ENCODE measurements at places on chromosomes 5 and 9.
A peak's percentile ranks its signal among the peaks of the same experiment; 100 is the strongest.

DNA sequence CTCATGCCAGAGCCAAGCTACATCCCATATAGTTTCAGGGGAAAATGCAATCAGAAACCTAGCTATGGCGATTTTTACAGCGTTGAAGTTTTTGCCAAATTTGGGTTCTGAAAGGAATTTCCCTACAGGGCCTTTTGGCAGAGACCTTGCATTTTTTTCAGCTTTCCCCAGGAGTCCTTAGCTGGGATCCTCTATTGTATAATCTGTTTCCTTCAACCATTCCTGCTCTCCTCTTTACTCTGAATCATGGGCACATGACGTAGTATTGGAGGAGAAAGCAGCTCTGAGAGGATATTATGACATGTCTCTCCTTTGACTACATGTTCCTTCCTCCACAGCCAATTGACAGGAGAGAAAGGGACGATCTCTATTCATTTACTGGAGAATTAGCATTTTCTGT, 118.5 kb upstream of the ERCC6L2 start:
- DNase-seq, result no peak

GRCh38 chr5:110209401-110209800, 517.1 kb downstream of the TMEM232 start:
- no peak for DNase-seq

GRCh38 chr9:95001720-95002119, 275.2 kb downstream of the AOPEP start:
- no peak for DNase-seq

DNA sequence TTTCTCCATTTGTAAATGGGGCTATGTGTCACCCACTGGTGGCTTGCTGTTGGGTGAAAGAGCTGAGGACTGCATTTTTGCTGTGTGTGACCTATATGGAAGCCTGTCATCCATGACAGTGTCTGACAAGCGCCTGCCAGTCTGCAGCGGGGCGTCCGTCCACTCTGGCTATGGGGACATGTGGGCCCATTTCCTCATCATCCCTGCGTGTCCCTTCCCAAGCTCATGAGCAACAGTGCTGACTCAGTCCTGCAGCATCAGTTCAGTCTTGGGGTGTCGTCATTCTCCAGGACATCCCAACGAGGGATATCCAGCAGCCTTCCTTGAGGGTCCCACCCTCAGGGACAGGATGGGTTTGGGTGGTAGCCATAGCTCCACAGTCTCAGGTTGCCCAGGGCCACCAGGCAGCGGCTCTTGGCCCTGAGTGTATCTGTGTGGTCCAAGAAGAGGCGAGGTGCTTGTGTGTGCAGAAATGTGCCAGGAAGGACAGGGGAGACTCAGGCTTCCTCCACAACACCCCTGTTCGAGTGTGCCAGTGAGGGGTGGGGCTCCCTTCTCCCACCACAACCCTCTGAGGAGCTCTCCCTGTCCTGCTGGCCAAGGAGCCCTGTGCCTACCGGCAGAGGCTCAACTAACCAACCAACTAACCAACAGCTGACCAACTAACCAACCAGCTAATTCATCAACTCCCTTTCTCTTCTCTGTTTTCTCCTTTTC, 2.1 kb downstream of the FGD3 start:
- DNase-seq, result no peak

- DNase-seq, result no peak
Measured at GRCh38 chr5:73815631-73816030, 189.6 kb downstream of the ARHGEF28 start.

GRCh38 chr9:22643541-22643940, 196.9 kb downstream of the DMRTA1 start:
- DNase-seq, result no peak

GRCh38 chr9:136975644-136976043, 1.7 kb upstream of the PTGDS start:
- DNase-seq, result peak; percentile 66

DNA sequence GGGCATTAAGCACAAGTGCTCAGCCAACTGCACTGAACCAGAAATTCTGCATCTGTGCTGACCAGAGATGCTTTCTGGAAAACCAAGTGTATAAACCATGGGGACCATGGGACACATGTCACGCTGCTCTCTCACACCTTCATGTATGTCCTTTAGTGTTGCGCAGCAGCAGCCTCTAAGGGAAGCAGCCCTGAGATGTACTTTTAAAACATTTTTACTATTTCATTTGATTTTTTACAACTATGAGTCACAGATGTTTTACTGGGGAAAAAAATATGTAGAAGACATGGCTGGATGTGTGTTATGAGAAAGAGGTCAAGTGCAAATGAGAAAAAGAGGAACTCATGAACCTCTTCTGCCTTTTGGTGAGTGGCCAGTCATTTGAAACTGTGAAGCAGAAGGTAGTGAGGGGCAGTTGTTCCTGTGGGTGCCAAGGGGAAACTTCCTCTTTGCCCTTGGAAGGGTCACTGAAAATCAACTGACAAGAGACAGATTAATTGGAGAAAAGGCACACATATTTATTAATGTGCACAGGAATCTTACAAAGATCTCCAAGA, 31.4 kb upstream of the SYK start:
- no peak for DNase-seq

DNA sequence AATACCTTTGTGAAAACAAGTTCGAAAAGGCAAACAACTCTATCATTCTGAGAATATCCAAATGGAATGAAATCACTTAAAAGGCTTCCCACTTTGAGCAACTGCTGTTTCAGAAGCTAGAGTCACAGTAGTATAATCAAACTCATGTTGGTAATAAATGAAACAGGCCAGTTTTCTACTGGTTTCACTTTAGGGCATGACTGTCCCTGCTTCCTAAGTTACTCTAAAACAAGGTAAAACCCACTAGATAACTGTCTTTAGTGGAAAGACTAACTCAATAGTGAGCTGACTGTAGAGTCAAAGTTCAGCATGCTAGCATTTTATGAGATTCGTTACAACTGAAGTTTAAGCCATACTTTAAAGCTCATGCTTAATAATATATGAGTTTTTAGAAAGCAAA, 6.0 kb downstream of the CDC26 start:
- DNase-seq, result no peak

- DNase-seq, result peak; percentile 18
Measured at GRCh38 chr5:61866930-61867329, 439.1 kb upstream of the KIF2A start.

DNA sequence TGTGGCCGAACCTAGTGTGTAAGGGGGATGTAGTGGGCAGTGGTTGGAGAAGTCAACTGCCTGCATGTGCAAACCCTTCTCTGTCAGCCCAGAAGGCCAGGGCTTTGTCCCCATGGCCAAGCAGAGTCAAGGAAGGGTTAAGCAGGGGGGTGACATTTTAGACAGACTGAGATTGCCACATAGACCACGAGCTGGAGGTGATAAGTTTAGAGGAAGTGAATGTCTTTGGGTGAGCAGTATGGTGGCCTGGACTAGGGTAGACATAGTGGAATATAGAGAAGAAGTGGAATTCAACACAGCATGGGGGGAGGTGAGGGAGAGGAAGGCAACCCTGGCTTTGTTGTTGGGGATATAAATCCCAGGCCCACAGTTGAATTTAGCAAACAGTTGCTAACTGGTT, 38.7 kb upstream of the CDKN2AIPNL start:
- no peak for DNase-seq

- no peak for DNase-seq
Measured at GRCh38 chr5:146762830-146763229, 115.7 kb downstream of the PPP2R2B start.

DNA sequence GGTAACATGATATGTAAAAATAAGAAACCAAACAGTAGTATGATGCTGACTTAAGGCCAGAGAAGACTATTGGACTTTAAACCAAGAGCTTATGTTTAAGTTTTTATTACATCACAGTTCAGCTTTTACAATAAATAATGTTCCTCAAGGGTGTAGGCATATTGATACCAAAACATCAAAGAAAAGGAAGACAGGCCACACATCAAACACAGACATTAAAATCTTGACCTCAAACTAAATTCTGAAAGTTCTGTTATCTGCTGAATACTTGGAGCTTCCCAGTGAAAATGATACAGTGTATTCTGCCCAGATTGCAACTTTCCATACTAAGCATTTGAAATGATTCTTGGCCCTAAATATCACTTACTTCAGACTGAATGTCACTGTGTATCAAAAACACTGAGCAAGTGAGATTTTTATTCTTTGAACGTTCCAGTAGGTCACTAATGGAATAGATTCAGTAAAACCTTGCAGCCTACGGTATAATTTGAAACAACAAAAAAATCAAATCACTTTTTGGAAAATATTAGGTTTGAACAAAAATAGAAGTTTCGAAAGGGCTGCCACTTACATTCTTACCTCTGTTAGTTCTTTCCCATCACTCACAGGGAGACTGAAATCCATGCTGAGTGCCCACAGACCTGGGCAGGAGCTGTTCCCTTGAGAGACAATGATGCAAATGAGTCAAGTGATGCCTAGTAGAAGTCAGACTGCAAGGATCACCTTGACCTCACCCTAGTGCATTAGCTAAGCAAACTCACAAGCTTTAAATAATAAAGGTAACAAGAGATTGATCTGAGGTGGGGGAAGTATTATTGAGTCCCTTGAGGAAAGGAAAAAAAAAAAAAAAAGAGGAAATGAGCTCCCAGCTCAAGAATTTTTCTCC, 2.5 kb downstream of the LPAR1 start:
- DNase-seq, result no peak

DNA sequence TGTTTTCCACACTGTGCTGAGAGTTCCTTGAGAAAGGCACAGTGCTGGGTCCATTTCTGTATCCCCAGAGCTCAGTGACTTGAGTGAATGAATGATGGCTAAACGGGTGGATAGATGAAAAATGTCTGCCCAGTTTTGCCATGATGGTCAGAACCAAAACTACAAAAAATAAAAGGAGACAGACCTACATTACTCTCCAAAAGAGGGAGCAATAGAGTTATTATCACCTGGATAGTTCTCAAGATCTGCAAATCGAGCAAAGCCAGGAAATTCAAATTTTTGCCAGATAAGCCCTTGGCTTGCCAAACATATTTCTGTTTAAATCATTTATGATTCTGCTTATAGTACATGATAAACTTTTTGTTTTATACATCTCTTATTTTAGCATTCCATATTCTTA, 214.2 kb upstream of the ZNF462 start:
- DNase-seq, result no peak

- no peak for DNase-seq
Measured at GRCh38 chr5:96333391-96333790, 99.7 kb downstream of the PCSK1 start.

DNA sequence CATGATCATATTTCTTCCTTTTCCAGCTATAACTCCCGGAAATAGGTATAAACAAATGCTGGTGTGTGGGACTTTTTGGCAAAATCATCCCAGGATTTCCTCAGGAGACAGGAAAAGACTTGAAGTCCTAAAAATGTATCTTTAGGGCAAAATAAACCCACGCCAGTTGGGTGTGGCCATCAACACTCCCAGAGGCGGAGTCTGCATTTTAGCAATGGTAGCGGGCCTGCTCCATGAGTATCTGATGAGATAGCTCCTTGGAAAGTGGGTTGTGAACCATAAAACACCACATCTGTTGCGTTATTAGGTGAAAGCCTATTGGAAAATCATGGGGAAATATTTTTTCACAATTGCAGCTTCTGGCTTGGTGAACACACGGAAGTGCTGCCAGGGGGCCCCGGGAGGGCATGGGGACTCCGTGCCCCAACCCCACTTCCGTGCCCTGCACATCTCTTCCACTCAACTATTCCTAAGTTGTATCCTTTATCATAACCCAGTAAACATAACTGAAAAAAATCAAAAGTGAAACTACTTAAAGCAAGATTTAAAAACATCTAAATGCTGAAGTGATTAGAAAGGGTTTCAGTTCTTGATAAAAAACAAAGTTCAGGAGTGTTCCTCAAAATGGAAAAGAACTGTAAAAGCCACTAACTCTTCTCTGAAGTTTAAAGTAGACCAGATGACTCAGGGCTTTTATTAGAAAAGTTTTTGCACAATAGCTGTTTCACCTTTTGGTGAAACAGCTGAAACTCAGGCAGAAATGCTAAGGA, 111.2 kb downstream of the LRRC70 start:
- DNase-seq, result no peak

GRCh38 chr5:168125445-168126199, 165.8 kb upstream of the WWC1 start:
- DNase-seq, result no peak

- peak; percentile 46 for DNase-seq
Measured at GRCh38 chr9:109880276-109881169, 100.5 kb downstream of the PALM2AKAP2 start.

GRCh38 chr5:34863946-34864345, 25.0 kb downstream of the TTC23L start:
- DNase-seq, result no peak

DNA sequence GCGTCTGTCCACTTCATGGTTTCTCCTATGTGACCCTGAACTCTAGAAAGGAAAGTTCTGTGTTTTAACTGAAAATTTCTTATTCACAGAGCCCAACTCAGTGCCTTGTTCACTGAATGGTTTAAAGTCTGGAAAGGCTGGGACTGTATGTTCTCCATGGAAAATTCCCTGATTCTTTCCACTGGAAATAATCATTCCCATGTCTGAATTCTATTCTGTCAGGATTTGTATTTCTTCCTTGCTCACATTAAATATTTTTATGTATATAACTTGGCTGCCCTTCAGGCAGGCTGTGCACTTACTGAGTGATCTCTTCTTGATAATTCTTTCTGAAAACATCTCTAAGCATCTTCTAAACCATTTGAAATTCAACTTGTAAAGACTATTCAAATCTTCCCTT, 1126.9 kb upstream of the DMAC1 start:
- no peak for DNase-seq

- no peak for DNase-seq
Measured at GRCh38 chr9:97367729-97368128, 44.2 kb upstream of the TDRD7 start.

- no peak for DNase-seq
Measured at GRCh38 chr5:139682016-139682975, 34.1 kb downstream of the CXXC5 start.
